ENCODE measurements at places on chromosomes 3 and 15.

GRCh38 chr15:83538682-83539081 lies 91.5 kb downstream of the SH3GL3 start:
- no peak for DNase-seq

- no peak for DNase-seq
These were observed 49.3 kb upstream of the KCNAB1 start for GRCh38 chr3:156071031-156071430.

DNA sequence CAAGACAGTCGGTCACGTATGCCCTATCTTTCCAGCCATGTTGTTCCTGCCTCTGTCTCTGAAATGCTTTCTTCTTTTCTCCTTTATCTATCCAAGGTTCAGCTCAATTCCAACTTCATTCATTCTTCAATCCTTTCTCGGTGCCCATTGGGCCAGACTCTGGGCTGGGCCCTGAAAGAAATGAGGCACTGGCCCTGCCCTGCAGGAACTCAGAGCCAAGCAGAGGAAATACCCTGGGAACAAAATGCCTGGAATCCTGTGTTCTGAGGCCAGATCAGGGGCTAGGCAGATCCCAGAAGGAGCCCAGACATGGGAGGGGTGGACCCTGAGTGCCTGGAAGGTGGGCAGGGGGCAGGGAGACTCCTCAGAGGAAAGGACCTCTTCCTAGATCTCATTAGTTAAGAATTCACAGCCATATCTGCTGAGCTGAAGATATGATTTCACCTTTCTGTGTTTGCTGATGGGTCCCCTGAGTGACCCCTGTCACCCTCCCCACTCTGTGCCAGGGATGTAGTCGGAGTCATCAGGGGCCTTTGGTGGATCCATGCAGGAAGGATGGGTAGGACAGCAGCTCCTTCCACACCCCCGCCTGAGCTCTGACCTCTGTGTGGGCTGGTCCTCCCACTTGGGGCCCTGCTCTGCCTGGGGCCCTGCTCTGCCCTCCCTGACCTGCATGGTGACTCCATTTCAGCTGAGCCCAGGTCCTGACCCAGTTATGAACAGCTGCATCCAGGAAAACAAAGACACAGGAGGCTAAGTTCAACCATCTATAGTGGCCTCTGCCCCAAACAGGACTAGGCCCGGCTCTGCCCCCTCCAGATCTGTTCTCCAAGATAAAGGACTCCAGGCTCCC lies 5.3 kb upstream of the DAPK2 start:
- DNase-seq, result no peak

GRCh38 chr3:133377396-133377795 lies 22.5 kb upstream of the BFSP2 start:
- peak; percentile 15 for DNase-seq

Data from NCI-H1436 treated with DMSO at 0.1 percent for 48 hours (cell line).